ENCODE measurements at places on chromosomes 2 and 18.

DNA sequence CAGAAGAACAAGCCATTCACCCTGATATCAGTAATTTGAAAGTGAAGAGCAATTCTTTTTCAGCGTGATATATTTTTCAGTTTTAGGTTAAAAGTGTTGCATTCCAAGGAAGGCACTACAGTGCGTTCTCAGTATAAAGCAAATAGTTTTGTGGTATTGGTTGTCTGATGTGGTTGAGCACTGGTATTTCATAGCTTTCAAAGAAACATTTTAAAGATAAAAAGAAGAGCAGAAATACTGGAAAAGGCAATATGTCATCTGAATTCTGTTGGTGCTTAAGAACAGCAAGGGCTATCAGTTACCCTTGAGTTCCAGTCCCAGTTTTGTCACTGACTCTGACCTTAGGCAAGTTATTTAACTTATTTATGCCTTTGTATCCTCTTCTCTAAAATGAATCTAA is 191.6 kb downstream of the BABAM2 start:
- DNase-seq: no peak

GRCh38 chr18:13688191-13689136 is 37.9 kb downstream of the FAM210A start:
- DNase-seq: no peak

DNA sequence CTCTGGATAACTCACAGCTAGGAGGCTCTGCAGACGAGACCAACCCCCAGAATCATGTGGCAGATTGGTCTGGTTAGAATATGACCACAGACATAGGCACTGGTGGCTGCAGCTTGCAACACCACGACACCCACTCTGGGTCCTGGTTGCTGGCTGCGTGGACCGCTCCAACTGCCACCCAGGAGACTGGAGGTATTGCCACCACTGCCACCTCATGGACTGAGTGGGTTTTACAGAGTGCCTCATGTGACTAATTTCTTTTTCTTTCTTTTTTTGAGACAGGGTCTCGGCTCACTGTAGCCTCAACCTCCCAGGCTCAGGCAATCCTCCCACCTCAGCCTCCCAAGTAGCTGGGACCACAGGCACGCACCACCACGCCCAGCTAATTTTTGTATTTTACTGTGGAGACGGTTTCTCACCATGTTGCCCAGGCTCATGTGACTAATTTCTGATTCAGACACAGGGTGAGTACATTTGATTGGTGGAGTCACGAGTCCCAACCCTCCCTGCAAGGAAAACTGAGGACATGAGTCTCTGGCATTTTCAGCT is 29.9 kb upstream of the NT5DC4 start:
- DNase-seq: peak; percentile 37

DNA sequence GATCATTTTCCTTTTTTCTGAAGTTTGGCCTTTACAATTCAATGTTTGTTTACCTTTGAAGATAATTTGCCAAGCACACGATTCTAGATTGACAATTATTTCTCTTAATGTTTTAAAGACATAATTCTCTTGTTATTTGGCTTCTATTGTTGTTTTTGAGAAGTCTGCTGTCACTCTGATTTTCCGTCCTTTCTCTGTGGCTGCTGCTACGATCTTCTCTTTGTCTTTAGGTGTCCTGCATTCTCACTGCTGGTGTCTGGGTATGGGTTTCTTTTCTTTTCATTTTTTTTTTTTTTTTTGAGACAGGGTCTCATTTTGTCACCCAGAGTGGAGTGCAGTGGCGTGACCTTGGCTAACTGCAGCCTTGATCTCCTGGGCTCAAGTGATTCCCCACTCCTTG is 15.1 kb upstream of the FAM228A start:
- no peak for DNase-seq

- DNase-seq: no peak
These were observed 164.6 kb downstream of the VWC2L start for GRCh38 chr2:214575465-214575864.

DNA sequence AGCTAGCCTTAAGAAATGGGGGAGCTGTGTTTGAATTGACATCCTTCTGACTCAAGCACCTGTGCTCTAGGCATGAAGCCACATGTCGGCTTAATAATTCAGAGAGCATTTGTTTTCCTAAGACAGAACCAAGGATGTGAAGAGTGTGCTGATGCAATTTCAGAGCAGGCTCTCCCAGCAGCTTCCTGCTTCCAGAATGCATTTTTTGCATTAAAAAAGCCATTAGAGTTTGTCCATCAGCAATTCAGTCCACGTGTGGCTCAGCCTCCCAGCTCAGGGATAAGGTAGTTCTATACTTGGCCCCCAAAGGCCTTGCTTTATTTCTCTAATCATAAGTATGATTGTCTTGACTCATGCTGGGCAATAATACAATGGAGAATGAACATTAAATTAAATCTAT is 37.7 kb downstream of the DOCK10 start:
- DNase-seq: no peak

DNA sequence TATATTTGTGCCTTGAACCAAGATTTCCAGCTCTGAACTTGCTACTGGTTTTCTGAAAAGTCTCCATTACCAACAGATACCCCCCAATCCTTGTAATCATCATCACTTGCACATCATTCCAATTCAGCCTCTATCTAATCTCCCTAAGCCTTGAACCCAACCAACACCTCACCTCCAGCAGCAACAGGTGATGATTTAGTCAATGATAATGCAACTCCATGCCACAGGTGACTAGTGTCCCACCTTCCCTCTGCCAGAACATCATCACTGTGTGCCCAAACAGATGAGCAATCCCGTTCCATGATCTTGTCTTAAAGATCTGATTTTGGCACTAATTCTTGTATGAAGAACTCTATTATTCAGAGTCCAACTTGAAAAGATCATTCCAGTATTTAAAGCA is 67.5 kb downstream of the TIMM21 start:
- no peak for DNase-seq

GRCh38 chr18:49135877-49136276 is 185.1 kb upstream of the SMAD7 start:
- no peak for DNase-seq

- DNase-seq: no peak
These were observed 15.4 kb downstream of the ALPG start for GRCh38 chr2:232422051-232422450.

- DNase-seq: no peak
These were observed 126.0 kb downstream of the MC4R start for GRCh38 chr18:60246606-60247005.

All from stimulated activated CD8-positive, alpha-beta memory T cell treated with anti-CD3 and anti-CD28 coated beads, Interleukin-2, amount 100 ng/mL, for 1 hour (primary cell).